ENCODE measurements at places on chromosomes 11 and 22. TPM values are rescaled to one million over a fixed set of nuclear protein-coding genes. Genes with fewer than 3 reads are reported as not detected.

The NCF4 gene
- not detected for total RNA-seq

- no peak overlapping the region for H3K4me3 ChIP-seq
- peaks cover 25% of the 10 kb centered on the region for H3K36me3 ChIP-seq
- H3K27me3 ChIP-seq = no peaks in the 10 kb centered on the region
- H3K27ac ChIP-seq = no peak overlapping the region
- H3K4me1 ChIP-seq = no peaks in the 10 kb centered on the region
- no peak for DNase-seq
Observed at GRCh38 chr11:63583357-63583677, 20.1 kb upstream of the PLAAT2 start.

The BTG4 gene
- total RNA-seq = not detected

- H3K27ac ChIP-seq = no peak overlapping the region
- H3K27me3 ChIP-seq = no peaks in the 10 kb centered on the region
- H3K4me3 ChIP-seq = no peak overlapping the region
- no peak for DNase-seq
Observed at GRCh38 chr11:124101737-124102136, 13.5 kb upstream of the VWA5A start.

GRCh38 chr11:46521961-46522681 lies 71.7 kb downstream of the AMBRA1 start:
- DNase-seq = peak; percentile 22
- no peaks in the 10 kb centered on the region for H3K36me3 ChIP-seq
- peaks cover 46% of the 10 kb centered on the region for H3K4me1 ChIP-seq
- no peaks in the 10 kb centered on the region for H3K27me3 ChIP-seq

DNA sequence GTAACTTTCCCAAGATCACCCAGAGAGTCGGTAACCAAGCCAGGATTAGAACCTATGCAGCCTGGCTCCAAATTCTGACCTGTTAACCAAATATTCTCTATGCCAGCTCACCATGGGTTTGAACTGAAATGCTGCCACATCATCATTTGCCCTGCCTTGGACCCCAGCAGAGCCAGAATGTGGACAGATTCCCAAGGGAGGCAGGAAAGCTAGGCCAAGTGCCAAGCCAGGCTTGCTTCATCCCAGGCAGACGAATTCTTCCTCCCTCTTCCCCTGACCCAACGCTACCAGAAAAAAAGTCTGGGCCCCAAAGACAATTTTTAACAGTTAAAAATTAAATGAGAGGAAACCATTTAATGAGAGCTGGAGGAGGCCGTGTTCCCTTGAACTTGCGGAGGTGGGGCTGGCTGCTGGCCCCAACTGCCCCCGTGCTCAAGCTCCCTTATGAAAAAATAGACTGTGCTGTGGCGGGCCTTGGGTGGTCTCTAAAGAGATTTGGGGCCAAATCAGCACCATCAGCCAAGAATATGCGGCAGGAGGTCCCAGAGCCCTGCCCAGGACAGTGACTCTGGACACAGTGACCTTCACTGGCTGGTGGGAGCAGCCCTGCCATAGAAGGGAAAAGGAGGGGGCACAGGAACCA lies 184.1 kb upstream of the SYT13 start:
- no peak for DNase-seq
- no peaks in the 10 kb centered on the region for H3K36me3 ChIP-seq
- H3K27me3 ChIP-seq = peaks cover 37% of the 10 kb centered on the region
- no peak overlapping the region for H3K4me3 ChIP-seq
- H3K4me1 ChIP-seq = no peaks in the 10 kb centered on the region

- peak overlapping the region; percentile 96 for H3K4me3 ChIP-seq
- H3K27me3 ChIP-seq = no peaks in the 10 kb centered on the region
- peaks cover 70% of the 10 kb centered on the region for H3K4me1 ChIP-seq
- peak; percentile 39 for DNase-seq
Observed at GRCh38 chr11:27720277-27720830, 20.1 kb upstream of the BDNF start.

GRCh38 chr11:105432241-105432995 lies 177.5 kb upstream of the GRIA4 start:
- H3K27me3 ChIP-seq = no peaks in the 10 kb centered on the region
- no peak overlapping the region for H3K27ac ChIP-seq
- no peaks in the 10 kb centered on the region for H3K4me1 ChIP-seq
- no peak overlapping the region for H3K4me3 ChIP-seq
- no peak for DNase-seq

The OR4D5 gene
- total RNA-seq = not detected

GRCh38 chr11:66868082-66868725 lies 11.3 kb downstream of the LRFN4 start:
- H3K27me3 ChIP-seq = peaks cover 3% of the 10 kb centered on the region
- no peaks in the 10 kb centered on the region for H3K4me1 ChIP-seq
- H3K36me3 ChIP-seq = peaks cover 4% of the 10 kb centered on the region
- no peak overlapping the region for H3K27ac ChIP-seq
- DNase-seq = no peak

- DNase-seq = peak; percentile 18
- peak overlapping the region; percentile 56 for H3K4me3 ChIP-seq
- no peaks in the 10 kb centered on the region for H3K27me3 ChIP-seq
- no peaks in the 10 kb centered on the region for H3K36me3 ChIP-seq
- H3K4me1 ChIP-seq = peaks cover 26% of the 10 kb centered on the region
Observed at GRCh38 chr11:31656051-31656450, 146.5 kb downstream of the ELP4 start.

The MMP7 gene
- not detected for total RNA-seq

DNA sequence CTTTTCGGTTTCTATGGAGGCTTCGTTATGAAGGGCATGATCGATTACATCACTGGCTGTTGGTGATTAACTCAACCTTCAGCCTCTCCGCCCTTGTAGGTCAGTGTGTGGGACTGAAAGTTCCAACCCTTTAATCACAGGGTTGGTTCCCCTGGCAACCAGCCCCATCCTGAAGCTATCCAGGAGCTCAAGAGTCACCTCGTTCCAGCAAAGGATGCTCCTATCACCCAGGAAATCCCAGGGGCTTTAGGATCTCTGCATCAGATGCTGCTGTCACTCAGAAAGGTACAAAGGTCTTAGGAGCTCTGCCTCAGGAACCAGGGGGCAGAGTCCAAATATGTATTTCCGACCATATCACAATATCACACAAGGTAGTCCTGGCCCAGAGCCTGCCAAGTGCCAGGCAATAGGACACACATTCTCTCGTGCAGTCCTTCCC lies 123.5 kb upstream of the PARVA start:
- peaks cover 31% of the 10 kb centered on the region for H3K36me3 ChIP-seq
- peaks cover 4% of the 10 kb centered on the region for H3K27me3 ChIP-seq
- H3K27ac ChIP-seq = no peak overlapping the region
- peaks cover 16% of the 10 kb centered on the region for H3K4me1 ChIP-seq
- no peak for DNase-seq

- peaks cover 11% of the 10 kb centered on the region for H3K36me3 ChIP-seq
- DNase-seq = no peak
- H3K27ac ChIP-seq = no peak overlapping the region
- H3K4me3 ChIP-seq = no peak overlapping the region
- H3K27me3 ChIP-seq = no peaks in the 10 kb centered on the region
Observed at GRCh38 chr11:133697603-133698180, 147.6 kb downstream of the SPATA19 start.

GRCh38 chr11:109405671-109406070 lies 16.3 kb upstream of the C11orf87 start:
- DNase-seq = no peak
- no peaks in the 10 kb centered on the region for H3K27me3 ChIP-seq
- no peak overlapping the region for H3K27ac ChIP-seq
- H3K4me1 ChIP-seq = peaks cover 26% of the 10 kb centered on the region

The MRGPRF gene
- 60.6 TPM for total RNA-seq

DNA sequence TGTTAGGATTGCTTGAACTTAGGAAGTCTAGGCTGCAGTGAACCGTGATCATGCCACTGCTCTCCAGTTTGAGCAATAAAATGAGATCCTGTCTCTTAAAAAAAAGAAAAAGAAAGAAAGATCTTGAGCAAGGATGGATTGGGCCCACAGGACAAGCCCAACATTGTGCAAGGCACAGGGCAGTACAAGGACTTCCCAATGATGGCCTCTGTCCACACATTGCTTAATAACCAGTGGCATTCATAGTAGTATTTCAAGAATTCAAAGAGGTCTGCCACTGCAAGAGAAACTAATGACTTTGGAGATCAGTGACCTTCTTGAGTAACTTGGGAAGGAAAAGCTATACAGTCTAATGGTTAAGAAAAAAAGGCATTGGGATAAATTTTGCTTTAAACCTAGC lies 44.6 kb downstream of the SEZ6L start:
- H3K36me3 ChIP-seq = peaks cover 4% of the 10 kb centered on the region
- no peak for DNase-seq
- H3K4me1 ChIP-seq = no peaks in the 10 kb centered on the region
- no peaks in the 10 kb centered on the region for H3K27me3 ChIP-seq
- H3K4me3 ChIP-seq = no peak overlapping the region

DNA sequence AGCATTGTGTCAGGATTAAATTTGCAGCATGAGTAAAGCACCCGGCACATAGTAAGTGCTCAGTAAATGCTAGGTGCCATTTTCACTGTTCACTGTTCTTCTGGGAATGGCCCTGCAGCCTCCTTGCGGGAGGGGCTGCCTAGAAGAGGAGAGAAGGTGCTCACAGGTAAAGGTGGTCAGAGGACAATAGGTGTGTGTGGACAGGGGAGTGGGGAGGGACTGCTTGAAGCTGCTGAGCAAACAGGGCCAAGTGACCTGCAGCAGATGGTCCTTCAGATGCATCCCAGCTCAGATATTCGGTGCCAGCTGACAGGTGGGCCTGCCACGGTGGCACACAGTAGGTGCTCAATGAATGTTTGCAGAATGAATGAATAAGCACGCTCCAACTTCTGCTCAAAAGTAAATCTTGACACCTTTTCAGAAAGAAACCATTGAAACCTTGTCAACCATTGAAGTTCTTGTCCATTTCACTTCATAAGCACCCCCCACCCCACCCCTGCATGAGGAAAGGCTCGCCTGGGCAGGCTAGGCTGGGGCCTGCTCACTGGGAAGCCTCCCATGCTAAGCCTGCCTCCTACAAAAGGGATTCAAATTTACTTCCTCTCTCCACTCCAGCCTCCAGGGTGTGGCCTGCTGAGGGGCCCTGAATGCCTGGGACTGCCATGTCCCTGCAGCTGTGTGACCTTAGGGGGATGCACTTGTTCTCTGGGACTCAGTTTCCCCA lies 1.6 kb downstream of the KIAA0930 start:
- H3K4me1 ChIP-seq = peaks cover 21% of the 10 kb centered on the region
- no peaks in the 10 kb centered on the region for H3K36me3 ChIP-seq
- H3K4me3 ChIP-seq = peak overlapping the region; percentile 95
- peaks cover 2% of the 10 kb centered on the region for H3K27me3 ChIP-seq
- H3K27ac ChIP-seq = no peak overlapping the region

- H3K27ac ChIP-seq = no peak overlapping the region
- H3K27me3 ChIP-seq = no peaks in the 10 kb centered on the region
- no peaks in the 10 kb centered on the region for H3K4me1 ChIP-seq
- no peak for DNase-seq
Observed at GRCh38 chr11:134815404-134815803, 403.4 kb upstream of the B3GAT1 start.

- peak; percentile 34 for DNase-seq
- peak overlapping the region; percentile 50 for H3K27ac ChIP-seq
- H3K4me1 ChIP-seq = peaks cover 7% of the 10 kb centered on the region
- H3K27me3 ChIP-seq = peaks cover 2% of the 10 kb centered on the region
- H3K36me3 ChIP-seq = peaks cover 9% of the 10 kb centered on the region
Observed at GRCh38 chr22:33785283-33785968, 134.8 kb downstream of the LARGE1 start.

The FDXACB1 gene
- 1.4 TPM for total RNA-seq

The CHRNA10 gene
- total RNA-seq = 0.48 TPM

DNA sequence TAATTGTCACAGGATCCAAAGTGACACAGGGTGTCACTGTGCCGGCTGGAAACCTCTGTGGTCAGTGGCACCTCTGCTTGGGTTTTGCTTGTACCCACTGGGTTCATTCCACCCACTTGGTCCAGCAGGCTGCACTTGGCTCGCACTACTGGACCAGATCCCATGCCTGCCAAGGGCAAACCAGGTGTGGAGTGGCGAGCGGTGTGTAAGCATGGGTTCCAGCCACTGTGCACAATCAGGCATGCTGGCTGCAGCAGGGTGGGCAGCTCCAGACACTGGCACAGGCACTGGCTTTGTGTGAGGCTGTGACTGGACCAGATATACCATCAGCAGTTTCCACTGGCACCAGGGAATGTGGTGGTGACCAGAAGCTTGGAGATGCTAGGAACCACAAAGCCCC lies 261.4 kb downstream of the KCNA4 start:
- H3K4me3 ChIP-seq = no peak overlapping the region
- H3K27ac ChIP-seq = no peak overlapping the region
- no peaks in the 10 kb centered on the region for H3K36me3 ChIP-seq
- DNase-seq = no peak
- H3K4me1 ChIP-seq = no peaks in the 10 kb centered on the region

DNA sequence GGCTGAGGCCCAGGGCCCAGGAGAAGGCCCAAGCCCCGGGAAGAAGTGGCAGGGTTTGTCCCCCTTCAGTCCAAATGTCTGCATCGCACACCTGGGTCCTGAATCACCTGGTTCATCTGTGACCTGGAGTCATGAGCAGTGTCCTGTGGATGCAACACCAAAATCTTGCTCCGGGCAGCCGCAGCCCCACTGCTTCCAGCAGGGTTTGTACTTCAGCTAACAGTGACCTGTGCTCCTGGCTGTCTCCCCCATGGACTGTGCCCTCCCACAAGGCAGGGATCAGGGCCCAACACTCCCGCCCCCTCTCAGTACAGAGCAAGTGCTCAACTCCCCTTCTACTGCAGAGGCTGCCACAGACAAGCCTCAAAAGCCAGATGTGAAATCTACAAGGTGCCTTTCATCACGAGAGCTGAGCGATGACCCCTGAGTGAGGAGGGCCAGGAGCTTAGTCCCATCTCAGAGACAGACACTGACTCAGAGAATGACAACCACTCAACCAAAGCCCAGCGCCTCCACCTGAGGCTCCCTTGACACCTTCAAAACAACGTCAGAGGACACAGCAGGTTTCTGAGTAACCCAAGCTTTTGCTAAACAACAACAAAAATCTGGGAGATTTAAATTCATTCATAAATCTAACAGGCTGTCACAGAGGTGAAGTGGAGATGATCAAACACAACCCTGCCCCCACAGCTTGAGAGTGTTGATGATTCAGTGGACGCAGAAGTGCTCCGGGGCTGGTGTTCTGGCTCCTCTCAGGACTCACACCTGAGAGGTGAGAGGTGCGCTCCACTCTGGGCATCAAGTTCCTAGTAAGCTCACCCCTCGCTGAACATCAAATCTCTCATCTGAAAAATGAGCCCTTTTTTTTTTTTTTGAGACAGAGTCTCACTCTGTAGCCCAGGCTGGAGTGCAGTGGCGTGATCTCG lies 3.4 kb downstream of the KIAA0930 start:
- H3K27me3 ChIP-seq = peaks cover 2% of the 10 kb centered on the region
- no peak overlapping the region for H3K27ac ChIP-seq
- no peak overlapping the region for H3K4me3 ChIP-seq
- no peak for DNase-seq
- peaks cover 21% of the 10 kb centered on the region for H3K4me1 ChIP-seq
- H3K36me3 ChIP-seq = no peaks in the 10 kb centered on the region

DNA sequence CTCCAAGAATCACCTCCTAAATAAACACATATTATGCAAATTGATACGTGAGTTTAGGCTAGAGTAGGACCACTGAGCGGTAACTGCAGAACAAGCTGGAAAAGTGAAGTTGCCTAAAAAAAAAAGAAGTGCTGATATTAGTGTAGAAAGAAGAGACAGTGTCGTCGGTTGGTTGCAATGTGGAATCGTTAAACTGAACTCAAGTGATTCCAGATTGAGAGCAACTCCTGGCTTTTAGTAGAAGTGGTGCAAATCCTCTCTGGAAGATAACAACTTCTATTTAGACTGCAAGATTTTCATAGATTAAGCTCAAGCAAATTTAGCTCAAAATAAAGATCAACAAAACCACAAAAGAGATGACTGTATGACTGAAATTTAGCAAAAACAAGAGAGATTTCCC lies 97.0 kb upstream of the PGR start:
- H3K27ac ChIP-seq = no peak overlapping the region
- no peaks in the 10 kb centered on the region for H3K36me3 ChIP-seq
- H3K4me3 ChIP-seq = no peak overlapping the region
- DNase-seq = no peak

Data from HFFc6 (cell line).